ENCODE measurements at places on chromosomes 6 and 20.

DNA sequence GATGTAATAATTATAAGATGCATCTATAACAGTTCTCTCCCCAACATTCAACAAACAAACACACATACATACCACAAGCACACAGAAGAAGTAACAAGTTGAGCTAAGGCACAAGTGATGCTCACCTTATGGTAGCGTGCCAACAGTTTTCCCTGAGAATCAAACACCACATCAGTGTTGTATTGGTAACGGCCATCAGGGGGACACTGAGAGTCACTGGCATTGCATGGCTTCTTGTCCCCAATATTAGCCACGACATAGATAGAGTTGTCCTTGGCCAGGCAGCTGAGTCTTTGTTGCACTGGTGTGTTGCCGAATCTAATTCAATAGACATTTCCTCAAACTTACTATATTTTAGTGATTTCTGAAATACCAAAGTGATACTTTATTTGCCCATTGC, 14.8 kb upstream of the VNN1 start:
- DNase-seq: no peak

DNA sequence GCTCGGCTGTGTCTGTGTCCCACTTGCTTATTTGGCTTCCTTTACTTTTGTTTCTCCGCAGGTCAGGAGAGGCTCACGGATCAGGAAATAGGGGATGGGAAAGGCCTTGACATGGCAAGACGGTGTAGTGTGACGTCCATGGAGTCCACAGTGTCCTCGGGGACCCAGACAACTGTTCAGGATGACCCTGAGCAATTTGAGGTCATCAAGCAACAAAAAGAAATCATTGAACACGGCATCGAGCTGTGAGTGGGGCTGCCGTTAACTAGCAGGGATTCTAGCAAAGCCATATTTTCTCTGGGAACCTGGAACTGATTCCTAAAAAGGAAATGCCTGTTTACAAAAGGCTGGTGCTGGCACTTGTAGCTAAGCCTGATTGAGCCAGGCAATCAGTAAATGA, 54.4 kb downstream of the ARFGEF2 start:
- no peak for DNase-seq

DNA sequence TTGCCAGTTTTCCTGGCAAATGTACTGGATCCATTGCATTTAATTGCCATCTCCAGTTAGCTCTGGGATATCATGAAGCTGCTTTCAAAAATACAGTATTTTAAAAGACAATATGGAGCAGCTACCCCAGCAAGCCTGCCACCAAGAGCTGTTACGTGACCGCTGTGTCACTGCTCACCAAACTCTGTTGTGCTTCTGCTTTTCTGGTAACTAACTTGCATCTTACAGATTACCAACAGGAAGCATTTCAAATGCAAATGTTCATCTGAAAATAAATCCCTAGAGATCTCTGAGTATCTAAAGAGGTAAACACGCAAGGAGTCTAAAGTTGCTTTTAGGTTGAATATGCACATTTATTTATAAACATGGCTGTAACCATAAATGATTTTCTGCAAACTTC, 1008.3 kb downstream of the KIF16B start:
- no peak for DNase-seq

- no peak for DNase-seq
These were observed 2.2 kb downstream of the SMPDL3A start for GRCh38 chr6:122791310-122791679.

DNA sequence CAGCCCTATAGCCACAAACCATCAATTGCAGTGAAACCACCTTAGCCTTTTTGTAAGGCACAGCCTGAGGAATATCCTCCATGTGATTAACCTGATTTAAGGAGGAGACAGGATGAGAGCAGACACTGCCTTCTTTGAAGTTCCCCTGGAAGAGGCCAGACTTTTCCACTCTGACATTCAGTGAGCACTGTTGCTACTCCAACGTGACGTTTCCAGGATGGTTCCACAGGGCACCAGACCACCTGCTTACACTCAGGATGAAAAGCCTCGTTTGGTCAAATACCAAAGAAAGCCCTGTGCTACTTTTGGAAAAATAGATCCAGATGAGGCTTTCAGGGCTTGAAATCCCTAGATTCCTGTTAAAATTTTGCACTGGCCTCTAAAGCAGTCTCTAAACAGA, 1102.1 kb upstream of the FLRT3 start:
- no peak for DNase-seq

GRCh38 chr6:163380216-163380615, 34.3 kb upstream of the QKI start:
- no peak for DNase-seq

GRCh38 chr6:39865011-39865888, 69.0 kb downstream of the MOCS1 start:
- DNase-seq: peak; percentile 14

DNA sequence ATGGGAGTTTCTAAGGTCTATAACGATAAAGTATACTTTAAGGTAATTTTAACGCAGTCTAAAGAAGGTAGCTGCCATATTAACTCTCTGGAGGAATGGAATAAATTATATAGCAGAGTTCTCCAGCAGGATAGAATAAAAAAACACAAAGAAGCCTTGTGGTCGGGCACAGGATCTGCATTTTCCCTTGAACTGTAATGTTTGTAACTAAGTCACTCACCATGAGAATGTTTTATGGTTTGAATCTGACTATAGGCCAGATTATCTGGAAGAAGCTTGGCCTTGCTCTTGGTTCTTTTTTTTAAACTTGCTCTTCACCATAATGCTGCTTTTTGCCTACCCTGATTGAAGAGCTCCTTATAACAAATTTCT, 238.8 kb upstream of the NOX3 start:
- DNase-seq: no peak

DNA sequence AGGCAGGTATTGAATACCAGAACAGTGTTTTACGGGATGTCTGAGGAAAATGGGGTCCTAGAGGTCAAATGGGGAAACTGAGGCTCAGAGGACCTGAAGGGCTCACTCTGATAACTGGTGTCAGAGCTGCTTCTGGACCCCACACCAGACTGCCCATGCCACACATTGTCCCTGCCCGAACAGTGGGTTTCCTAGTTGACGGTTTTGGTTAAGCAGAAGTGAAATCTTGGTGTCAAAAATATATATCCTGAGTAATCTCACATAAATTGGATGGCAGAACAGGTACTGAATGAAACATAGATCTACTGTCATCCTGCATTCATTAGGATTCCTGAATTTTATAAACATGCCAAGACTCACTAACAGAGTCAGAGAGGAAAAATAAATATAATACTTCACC, 16.3 kb downstream of the NOX3 start:
- DNase-seq: no peak

DNA sequence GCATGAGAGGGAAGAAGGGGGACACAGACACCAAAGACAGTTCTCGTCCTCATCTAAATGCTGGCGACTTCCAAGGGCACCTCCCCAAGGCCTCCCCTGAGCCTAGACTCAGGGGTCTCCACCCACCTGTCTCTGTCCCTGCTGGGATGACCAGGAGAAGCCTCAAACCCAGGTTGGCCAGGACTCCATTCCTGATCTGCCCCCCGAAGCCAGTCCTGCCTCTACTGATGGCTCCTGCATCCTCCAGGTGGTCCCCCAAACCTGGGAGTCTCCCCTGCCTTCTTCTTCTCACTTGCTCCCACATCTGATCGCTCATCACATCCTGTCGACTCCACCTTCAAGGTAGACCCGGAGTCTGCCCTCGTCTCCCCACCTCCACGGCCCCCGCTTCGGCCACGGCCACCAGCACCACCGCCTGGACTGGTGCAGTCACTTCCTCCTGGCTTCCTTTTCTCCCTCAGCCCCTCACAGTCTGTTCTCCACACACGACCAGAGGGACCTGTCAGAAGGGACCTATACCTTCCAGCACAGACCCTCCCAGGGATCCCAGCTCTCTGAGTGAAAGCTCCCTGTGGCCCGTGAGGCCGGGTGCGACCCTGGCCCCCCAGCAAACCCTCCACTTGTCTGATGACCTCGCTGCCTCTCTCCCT, 92.1 kb downstream of the CEBPB start:
- DNase-seq: no peak

GRCh38 chr6:16493112-16493511, 254.7 kb downstream of the GMPR start:
- DNase-seq: no peak

GRCh38 chr20:6178537-6178936, 55.7 kb upstream of the FERMT1 start:
- no peak for DNase-seq

GRCh38 chr6:143973097-143973966, 34.7 kb downstream of the PLAGL1 start:
- DNase-seq: no peak

DNA sequence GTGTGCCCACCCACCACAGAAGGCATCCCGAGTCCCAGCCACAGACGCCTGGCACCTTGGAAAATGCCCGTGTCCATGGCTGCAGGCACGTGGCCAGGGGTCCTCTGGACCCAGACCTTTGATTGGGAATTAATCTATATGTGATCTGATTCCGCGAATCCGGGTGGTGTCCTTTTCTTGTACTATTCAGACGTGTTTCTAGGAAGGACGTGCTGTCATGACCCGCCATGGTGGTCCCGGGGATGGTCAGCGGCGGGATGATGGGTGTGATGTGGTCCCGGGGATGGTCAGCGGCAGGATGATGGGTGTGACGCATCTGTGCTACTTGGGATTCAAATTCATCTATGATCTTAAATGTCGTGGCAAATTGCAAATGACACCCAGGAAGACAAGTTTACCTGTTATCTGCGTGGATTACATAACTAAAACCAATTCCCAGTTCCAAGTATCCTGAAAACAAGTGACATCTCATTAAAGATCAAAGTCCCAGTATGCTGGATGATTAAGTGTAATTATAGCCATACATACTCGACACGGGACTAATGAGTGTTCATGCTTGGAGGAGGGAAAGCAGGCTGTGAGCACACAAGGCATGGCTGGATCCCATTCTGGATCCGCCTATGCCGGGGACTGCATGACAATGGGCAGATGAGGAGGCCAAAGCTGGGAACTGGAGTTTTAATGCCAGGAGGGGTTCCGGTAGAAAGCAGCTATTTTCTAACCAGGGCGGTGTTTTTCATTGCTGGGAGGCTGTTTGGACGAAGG, 256.5 kb downstream of the TAF4 start:
- DNase-seq: no peak

DNA sequence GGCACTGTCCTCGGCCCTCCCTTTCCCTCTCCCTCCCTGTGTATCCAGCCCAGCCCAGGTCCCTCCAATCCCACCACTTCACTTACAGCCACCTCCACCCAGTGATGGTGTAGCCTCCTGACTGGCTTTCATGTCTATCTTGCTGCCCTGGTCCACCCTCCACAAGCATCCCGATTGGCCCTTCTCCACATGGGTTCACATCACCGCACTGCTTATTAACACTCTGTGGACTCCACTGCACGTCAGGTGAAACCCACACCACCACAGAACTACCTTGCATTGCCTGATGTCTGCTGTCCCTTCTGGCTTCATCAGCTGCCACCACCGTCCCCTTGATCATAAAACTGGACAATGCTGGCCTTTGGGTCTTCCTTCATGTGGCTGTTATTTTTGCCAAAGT, 220.4 kb upstream of the ARID1B start:
- no peak for DNase-seq

All from CD4-positive, alpha-beta T cell treated with Interleukin-4 for 1 hour (primary cell).